ENCODE measurements at places on chromosomes 12 and 14.

GRCh38 chr14:94646066-94646465 lies 33.9 kb downstream of the SERPINA3 start:
- DNase-seq: no peak

DNA sequence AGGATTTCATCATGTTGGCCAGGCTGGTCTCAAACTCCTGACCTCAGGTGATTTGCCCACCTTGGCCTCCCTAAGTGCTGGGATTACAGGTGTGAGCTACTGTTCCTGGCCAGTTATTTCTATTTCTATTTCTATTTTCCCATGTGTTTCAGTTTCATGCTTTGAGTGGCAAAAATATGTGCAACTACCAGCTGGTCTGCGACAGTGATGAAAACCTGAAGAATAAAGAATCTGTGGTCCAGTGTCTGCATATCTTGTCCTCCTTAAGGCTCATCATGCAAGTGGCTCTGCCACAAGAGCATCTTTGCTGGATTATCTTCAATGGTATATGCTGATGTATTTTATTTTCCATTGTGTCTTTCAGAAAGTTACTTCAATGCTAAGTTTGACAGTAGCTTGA lies 17.4 kb downstream of the CFAP54 start:
- DNase-seq: no peak

DNA sequence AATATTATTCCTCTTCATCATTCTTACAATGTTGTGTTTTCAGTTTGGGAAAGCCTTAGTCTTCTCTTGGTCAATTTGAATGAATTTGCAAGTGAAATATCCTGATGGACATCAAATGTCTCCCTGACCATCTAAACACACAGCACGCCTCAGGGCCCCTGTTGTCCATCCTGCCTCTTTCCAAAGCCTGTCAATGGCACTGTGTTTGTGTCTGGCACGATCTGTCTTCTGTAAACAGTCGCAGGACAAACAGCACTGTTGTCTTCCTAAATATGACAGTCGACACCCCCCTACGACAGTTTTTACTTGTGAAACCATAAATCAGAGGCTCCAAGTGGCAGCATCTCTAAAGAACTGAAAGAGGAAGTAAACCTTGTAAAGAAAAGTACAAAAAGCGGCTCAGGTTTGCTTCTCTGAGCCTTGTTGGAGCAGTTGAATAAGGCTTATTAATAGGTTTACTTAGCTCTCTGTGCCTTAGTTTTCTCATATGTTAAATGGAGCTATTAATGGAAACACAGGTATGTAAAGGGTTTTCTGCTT lies 285.8 kb downstream of the NRXN3 start:
- no peak for DNase-seq

DNA sequence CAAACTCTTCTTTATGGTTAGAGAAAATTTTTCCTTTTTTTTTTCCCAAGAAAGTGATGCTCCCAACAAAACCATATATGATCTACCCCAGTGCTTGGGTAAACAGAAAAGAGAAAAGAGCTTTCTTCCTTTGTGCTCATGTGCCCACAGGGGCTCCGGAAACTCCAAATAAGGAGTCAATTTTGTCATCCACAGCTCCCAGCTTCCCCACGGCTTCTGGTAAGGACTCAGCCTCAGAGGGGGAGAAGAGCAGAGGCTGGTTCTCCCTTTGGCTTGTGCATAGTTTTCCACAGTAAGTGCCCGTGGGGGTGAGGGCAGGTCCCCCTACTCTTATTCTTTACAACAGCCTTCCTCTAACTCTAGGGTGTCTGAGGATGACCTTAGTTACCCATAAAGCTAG lies 13.3 kb upstream of the RGS6 start:
- DNase-seq: no peak

DNA sequence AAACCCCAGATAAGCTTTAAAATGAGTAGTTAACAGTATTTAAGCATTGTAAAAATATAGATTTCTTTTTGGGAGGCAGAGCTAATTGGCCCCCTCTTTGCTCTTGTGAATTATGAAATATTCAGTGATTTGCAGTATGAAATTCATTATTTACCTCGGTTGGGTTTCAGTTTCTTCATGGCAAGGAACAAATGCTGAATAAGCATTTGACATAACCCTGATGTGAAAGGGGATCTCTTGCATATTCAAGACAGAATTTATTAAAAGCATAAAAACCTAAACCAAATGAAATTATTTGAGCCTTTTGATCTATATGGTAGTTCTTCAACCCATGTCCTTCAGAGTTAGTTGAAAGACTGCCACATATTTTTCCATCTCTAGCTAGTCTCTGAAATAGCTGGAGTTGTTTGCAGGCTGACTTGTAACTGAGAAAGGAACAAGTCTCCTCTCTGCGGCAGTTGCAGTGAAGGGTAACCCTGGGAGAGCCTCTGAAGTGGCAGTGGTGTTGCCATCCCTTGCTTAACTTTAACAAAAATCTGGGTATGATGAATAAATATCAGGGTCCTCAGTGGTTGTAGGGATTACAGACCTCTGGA lies 690 bp downstream of the AKAP6 start:
- DNase-seq: no peak

- peak; percentile 85 for DNase-seq
Observed at GRCh38 chr14:105086833-105087307, 21.6 kb upstream of the GPR132 start.

GRCh38 chr12:4164559-4165558 lies 108.7 kb upstream of the CCND2 start:
- DNase-seq: peak; percentile 56

DNA sequence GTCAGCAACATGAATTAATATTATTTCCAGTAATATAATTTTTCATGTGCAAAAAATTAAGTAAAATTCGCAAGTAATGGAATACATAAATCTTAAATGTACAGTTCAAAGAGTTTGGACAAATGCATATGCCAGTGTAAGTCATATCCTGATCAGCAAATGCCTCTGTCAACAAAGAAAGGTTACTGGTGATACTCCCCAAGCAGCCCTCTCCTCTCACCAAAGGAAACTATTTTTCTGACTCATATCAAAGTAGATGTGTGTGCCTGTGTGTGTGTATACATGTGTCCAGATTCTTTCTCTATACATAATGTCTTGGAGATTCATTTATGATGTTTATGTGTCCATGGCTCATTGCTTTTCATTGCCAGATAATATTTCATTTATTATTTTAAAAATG lies 1035.0 kb downstream of the SLC16A7 start:
- no peak for DNase-seq

- DNase-seq: no peak
Observed at GRCh38 chr12:6936636-6937480, 6.8 kb upstream of the RNU7-1 start.

GRCh38 chr12:4178424-4179170 lies 95.0 kb upstream of the CCND2 start:
- no peak for DNase-seq

DNA sequence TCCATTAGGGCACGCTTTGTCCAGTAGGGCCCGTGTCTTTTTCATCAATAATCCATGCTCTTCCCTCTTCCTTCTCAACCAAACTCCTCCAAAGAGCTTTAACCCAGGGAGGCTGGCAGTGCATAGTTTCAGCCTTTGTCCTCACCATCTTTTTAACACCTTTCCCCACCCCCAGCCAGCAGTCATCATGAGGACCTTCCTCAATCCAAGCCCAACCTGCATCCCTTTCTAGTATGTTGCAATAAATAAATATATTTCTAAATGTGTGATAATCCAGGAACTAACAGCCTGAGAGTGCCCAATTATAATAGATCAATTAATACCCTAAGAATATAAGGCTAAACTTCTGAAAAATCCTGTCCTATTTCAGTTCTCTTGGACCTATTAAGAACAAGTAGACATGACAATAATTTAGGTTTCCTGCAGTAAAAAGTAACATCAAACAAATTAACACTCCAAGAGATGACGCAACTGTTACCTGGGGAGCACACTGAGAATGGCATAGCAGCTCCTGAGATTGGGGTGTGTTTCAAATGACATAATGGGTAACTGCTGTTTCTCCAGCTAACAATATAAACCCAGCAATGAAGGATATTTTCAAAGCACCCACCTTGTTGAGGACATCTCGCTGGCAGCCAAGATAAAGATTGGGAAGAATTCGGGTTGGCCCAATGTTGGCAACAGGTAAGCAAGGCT lies 62.6 kb downstream of the DUSP16 start:
- DNase-seq: no peak

GRCh38 chr12:97801471-97802059 lies 339.0 kb downstream of the RMST start:
- no peak for DNase-seq

GRCh38 chr12:7303230-7303629 lies 642 bp upstream of the ACSM4 start:
- DNase-seq: no peak

- no peak for DNase-seq
Observed at GRCh38 chr14:93716746-93717667, 71.3 kb downstream of the PRIMA1 start.

DNA sequence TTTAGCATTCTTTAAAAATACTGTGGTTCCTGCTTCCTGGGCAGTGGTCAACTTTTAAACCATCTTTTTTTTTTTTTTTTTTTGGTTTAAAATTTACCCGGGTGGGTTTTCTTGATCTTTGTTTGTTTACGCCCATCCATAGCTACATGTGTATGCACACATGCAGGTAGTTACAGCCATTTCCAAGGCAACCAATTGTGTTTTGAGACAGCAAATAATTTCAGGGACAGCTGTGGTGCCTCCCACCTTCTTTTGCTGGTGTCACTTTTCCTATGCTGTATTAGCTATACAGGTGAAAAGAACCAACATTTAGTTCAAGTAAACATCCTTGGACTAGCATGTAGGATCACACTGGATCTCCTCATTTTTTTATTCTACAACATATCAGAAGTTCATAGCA lies 52.0 kb upstream of the PSMA6 start:
- DNase-seq: no peak

- DNase-seq: no peak
Observed at GRCh38 chr14:27175489-27175888, 577.7 kb upstream of the NOVA1 start.

DNA sequence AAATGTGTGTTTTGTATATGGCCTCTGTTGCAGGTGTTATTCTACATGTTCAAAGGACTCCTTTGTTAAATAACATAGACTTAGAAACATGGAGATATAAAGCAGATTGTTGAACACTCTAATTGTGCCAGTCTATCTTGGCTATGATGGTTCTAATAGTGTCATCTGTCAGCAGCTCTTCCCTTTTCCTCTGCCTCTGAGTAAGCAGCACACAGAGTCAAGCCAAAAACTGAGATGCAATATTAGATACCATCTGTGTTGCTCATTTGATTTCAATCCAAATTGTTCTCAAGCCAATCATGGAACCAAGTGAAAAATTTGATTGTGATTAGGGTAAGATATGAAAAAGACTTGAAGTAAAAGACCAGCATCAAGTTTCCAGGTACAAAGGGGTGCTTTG lies 871.1 kb upstream of the MGAT4C start:
- DNase-seq: no peak

DNA sequence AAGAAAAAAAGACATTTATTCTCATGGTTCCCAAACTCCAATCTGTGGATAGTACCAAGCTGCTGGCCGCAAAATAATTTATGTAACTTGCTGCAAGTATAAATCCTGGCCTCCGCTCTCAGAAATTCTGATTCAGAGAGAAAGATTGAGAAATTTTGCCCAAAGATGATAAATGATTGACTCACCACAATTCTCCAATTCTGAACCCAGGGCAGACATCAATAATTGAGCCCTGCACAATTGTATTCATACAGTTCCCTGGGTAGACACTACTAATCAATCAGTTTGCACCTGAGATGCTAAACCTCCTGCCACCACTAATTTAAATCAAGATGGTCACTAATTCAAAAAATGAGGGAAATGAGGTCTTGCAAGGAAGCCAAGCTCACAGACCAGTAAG lies 38.2 kb downstream of the TRPV4 start:
- DNase-seq: no peak

GRCh38 chr12:43893670-43894069 lies 57.8 kb downstream of the TMEM117 start:
- DNase-seq: no peak

DNA sequence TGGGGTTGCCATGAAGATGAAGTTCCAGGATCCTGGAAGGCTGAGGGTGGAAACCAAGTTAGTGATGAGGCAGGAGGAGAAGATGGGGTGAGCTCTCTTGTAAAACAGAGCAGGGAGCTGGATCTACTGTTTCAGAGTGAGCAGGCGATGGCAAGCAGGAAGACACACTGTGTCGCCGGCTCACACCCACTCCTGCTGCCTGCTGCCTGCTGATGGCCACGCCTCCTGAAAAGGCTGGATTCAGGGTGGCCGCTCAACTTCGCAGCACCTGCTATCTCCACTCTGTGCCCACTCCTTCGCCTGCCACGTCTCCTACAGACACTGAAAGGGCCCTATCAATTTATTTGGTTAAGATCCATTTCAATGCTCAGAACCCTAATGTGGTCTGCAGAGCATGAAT lies 96.1 kb downstream of the RBM19 start:
- DNase-seq: no peak

DNA sequence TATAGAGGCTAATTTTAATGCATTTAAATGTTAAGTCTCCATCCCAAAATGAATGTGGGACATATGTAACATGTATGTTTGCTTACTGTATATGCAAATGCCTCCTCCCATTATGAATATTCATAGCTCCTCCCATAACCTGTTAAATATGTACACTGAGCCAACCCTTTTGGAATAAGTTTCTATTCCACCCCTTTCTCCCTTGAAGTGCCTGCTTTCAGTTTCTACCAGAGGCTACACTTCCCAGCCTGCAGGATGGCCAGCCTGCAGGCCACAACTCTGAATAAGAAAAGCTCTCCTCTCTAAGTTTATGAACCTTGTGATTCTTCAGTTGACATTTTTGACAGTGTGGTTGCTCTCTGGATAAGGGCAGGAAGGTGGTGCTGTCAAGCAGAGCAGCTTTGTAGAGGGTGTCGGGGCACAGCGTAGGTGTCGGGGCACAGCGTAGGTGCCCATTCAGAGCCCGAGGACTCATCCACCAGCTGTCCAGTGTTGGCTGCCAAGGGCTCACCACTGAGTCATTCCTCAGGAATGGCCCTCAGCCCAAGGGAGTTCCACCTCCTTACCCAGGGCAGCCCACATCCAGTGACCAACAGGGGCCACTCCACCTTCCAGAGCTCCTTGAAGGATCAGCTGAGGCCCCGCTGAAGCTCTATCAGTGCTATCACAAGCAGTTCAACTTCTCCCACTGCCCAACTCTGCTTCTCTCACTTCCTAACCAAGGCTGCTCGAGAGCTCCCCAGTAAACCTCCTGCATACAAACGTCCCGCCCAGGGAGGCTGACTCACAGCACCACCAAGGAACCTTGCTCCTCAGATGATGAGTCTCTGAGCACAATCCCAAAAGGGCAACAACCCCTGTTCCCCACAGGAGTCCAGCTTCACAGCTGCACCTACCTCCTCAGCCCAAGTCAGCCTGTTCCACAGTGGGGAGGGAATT lies 31.4 kb downstream of the VWF start:
- no peak for DNase-seq
